ENCODE measurements at places on chromosomes 11 and 22. TPM values are rescaled to one million over a fixed set of nuclear protein-coding genes. Genes with fewer than 3 reads are reported as not detected.

- H3K4me3 ChIP-seq = no peak overlapping the region
- no peaks in the 10 kb centered on the region for H3K27me3 ChIP-seq
- DNase-seq = peak; percentile 71
- H3K36me3 ChIP-seq = no peaks in the 10 kb centered on the region
- H3K27ac ChIP-seq = no peak overlapping the region
These were observed 102.5 kb downstream of the TIMP3 start for GRCh38 chr22:32904044-32904443.

GRCh38 chr11:61627850-61628661 is 47.2 kb upstream of the SYT7 start:
- peak; percentile 85 for DNase-seq
- no peaks in the 10 kb centered on the region for H3K27me3 ChIP-seq
- no peak overlapping the region for H3K4me3 ChIP-seq
- no peaks in the 10 kb centered on the region for H3K4me1 ChIP-seq

DNA sequence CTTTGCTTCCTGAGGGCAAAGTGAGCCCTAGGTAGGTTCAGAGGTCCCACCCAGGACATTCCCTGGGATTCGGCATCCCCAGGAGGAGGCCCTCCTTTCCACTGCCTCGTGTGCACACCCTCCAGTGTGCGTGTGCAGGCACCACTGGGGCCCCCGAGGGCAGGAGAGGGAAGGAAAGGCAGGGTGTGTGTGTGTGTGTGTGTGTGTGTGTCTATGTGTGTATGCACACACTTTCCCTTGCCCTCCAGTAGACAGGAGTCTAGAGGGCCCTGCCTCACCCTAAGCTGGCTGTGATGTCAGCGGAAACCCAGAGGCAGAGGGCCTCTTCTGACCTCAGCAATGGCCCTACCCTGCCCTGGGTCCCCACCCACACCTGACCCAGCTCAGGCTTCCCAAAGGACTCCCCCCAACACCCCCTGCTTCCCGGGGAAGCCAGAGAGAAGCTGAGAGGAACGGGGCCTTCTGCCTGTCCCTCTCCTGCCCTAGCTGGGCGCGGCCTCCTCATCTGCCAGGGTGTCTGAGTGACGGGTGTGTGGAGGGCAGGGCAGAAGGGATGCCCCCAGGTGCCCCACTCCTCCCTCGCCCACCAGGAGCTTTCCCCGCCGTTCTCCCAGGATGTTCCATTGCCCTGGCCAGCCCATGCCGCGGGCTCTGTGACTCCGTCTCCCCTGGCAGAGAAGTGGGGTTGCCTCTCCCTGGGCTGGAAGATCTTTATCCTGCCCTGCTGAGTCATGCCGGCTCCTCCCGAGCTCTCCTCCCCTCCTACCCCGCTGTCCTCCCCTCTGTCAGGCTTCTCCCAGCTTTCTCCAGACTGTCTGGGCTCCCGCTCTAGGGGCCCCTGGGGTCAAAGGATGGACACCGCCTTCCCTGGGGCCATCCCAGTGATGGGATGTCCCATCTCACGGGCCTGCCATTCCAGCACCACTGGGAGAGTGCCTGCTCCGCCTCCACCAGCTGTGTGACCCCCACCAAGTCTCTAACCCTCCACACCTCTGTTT is 6.0 kb upstream of the CLCF1 start:
- H3K36me3 ChIP-seq = no peaks in the 10 kb centered on the region
- H3K4me3 ChIP-seq = no peak overlapping the region
- H3K27ac ChIP-seq = no peak overlapping the region
- peaks cover 21% of the 10 kb centered on the region for H3K4me1 ChIP-seq
- no peak for DNase-seq

- H3K4me1 ChIP-seq = peaks cover 16% of the 10 kb centered on the region
- H3K4me3 ChIP-seq = no peak overlapping the region
These were observed 10.2 kb downstream of the CRELD2 start for GRCh38 chr22:49928555-49929210.

- peak overlapping the region; percentile 48 for H3K27ac ChIP-seq
- no peaks in the 10 kb centered on the region for H3K27me3 ChIP-seq
- DNase-seq = no peak
- no peaks in the 10 kb centered on the region for H3K36me3 ChIP-seq
- H3K4me1 ChIP-seq = no peaks in the 10 kb centered on the region
- H3K4me3 ChIP-seq = no peak overlapping the region
These were observed 30.3 kb downstream of the CHEK2 start for GRCh38 chr22:28711341-28711740.

DNA sequence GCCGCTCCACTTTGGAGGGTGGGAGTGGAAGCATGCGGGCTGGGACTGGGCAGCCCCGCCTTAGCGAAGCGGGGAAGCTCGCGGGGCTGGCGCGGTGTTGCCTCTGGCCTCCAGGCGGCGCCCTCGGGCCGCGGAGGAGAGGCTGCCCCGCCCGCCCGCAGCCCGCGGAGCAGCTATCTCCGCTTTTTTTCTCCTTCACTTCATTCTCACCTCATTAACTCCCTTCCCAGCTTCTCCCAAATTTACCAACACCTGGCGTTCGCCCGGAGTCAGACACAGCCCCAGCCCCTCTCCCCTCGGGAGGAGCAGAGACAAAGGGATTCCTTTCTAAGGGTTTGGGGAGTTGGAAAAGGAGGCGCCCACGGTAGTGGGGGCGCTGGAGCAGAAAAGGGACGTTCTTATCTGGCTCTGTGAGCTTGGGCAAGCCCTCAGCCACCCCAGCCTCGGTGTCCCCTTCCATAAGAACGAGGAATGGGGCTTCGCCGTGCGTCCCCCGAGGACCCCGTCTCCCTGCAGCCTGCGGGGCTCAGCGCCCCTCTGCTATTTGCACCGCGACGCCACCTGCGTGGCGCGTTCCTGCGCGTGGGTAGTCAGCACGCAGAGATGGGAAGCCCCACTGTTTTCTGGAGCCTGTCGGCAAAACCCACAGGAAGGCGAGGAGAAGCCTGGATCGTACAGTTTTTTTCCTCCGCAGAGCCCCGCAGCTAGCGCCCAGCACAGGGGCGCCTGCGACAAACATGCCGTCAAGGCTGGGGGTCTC is 1.5 kb upstream of the WNT11 start:
- no peak overlapping the region for H3K27ac ChIP-seq
- peaks cover 14% of the 10 kb centered on the region for H3K27me3 ChIP-seq
- peak overlapping the region; percentile 53 for H3K4me3 ChIP-seq
- peak; percentile 89 for DNase-seq
- H3K36me3 ChIP-seq = no peaks in the 10 kb centered on the region

DNA sequence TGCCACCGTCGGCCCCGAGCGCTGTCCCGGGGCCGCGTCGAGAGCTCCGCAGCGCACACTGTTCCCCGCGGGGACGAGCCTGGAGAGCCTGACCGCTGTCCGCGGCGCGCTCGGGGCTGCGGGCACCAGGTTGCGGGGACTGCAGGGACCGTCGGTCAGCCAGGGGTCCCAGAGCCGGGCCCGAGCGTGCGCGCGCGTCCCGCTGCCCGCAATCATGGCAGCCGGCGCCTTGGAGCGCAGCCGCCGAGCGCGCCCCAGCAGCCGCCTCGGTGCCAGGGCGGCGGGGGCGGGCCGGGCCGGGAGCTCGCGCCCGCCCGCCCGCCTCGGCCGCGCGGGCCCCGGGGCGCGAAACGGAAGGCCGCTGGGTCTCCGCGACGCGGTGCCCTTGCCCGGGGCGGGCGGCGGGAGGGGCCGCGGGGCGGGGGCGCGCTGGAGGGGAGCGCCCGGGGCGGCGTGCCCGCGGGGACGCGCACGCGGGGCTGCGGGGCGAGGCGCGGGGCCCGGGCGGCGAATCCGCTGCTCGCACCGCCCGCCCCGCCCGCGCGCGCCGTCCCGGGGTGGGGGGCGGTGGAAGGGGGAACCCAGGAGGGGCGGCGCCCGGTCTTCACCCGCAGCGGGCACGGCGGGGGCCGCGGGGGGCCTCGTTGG is 79.4 kb upstream of the PPARA start:
- no peaks in the 10 kb centered on the region for H3K36me3 ChIP-seq
- peak overlapping the region; percentile 99 for H3K27ac ChIP-seq
- H3K4me3 ChIP-seq = peak overlapping the region; percentile 92
- H3K4me1 ChIP-seq = no peaks in the 10 kb centered on the region

DNA sequence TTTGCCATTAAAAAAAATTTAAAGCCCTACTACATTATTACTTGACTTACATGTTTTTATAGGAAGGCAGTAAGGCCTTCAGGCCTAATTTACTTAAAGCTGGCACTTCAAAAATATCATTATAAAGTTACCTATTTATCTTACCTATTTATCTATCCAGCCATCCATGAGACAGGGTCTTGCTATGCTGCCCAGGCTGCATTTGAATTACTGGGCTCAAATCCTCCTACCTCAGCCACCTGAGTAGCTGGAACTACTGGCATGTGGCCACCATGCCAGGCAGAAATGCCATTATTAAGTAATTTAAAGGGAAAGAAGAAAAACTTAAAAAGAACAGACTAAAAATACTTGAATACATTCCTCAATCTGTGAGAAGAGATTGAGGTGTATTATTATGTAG is 60.3 kb upstream of the CLNS1A start:
- H3K4me3 ChIP-seq = no peak overlapping the region
- no peak overlapping the region for H3K27ac ChIP-seq
- H3K4me1 ChIP-seq = no peaks in the 10 kb centered on the region
- DNase-seq = no peak
- no peaks in the 10 kb centered on the region for H3K27me3 ChIP-seq
- peaks cover 11% of the 10 kb centered on the region for H3K36me3 ChIP-seq

- H3K4me3 ChIP-seq = no peak overlapping the region
- H3K4me1 ChIP-seq = peaks cover 55% of the 10 kb centered on the region
These were observed 147.6 kb downstream of the FBXO7 start for GRCh38 chr22:32622004-32622743.

- H3K4me1 ChIP-seq = peaks cover 30% of the 10 kb centered on the region
- no peaks in the 10 kb centered on the region for H3K27me3 ChIP-seq
- H3K27ac ChIP-seq = no peak overlapping the region
- no peaks in the 10 kb centered on the region for H3K36me3 ChIP-seq
- DNase-seq = peak; percentile 67
- no peak overlapping the region for H3K4me3 ChIP-seq
These were observed 1.7 kb upstream of the MRTFA start for GRCh38 chr22:40638261-40638660.

DNA sequence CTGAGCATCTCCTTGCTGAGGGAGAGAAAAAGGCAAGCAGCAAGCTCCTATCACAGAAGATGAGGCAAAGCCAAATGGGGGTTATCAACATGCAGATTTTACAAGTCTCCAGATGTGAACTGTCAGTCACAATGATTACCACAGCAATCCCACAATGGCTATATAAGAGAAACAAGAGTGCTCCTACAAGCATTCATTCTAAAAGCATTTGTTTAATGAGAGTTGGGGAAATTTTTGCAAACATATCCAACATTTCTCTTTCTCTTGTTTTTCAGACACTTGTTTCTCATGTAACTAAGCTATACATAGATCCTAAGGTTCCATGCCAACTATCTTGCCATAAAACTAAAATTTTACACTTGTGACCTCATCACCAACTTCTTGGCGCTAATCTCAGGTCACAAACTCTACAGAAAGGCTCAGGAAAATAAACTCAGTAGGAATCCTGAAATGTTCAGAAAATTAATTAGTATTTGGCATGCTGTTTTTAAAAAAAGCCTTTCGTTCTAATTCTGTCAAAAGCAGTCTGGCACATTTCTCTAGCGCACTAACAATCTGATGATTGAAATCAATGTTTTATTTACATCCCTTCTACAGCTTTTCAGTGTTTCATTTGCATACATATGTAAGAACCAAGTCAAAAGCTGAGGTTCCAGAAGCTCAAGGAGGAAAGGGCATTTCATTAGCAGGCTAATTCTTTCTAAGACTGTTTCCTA is 199.5 kb downstream of the TTC28 start:
- no peaks in the 10 kb centered on the region for H3K4me1 ChIP-seq
- DNase-seq = no peak

DNA sequence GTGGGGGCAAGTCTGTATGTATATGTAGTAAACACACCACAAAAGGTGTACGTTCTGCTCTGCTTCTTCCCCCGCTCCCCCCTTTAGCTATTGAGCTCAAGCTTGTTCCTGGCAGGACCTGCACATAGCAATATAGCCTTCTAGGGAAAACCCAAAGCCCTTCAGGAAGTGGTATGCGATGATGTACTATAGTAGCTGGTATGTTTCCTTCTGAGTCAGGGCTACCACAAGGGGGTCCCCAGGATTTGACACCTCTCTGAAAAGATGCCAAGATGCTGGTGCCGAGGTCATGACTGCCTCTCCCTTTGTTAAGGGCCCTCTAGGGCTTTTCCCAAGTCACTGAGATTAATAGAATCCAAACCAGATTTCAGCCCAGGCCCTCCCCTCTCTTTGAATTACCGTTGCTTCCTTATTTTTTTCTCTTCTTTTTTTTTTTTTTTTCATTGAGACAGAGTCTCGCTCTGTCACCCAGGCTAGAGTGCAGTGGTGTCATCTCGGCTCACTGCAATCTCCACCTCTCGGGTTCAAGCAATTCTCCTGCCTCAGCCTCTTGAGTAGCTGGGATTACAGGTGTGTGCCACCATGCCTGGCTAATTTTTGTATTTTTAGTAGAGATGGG is 268.4 kb downstream of the ETS1 start:
- H3K4me3 ChIP-seq = no peak overlapping the region
- H3K27me3 ChIP-seq = no peaks in the 10 kb centered on the region
- no peak for DNase-seq
- no peaks in the 10 kb centered on the region for H3K36me3 ChIP-seq

DNA sequence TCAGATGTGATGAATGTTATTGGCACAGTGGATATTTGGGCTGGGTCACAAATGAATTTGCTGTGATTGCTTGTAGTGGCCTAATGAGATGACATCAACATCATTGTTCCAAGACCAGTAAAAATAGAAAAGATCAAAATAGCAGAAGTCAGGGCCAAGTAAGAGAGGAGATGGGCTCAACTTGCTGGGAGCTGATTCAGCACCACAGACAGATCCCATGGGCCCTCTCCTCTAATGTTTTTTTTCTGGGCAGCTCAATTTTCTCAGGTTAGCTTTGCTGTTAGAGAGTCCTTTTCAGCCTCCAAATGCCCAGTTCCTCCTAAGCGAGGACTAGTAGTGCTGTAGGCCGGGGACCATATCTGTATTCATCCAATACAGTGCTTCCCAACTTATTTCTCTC is 86.0 kb upstream of the IZUMO1R start:
- DNase-seq = no peak
- no peaks in the 10 kb centered on the region for H3K4me1 ChIP-seq
- no peaks in the 10 kb centered on the region for H3K36me3 ChIP-seq
- no peak overlapping the region for H3K27ac ChIP-seq
- H3K27me3 ChIP-seq = no peaks in the 10 kb centered on the region

Gene MRPL23
- 61.2 TPM for total RNA-seq

Gene C11orf65
- 1.1 TPM for total RNA-seq

Gene OR51A2
- not detected for total RNA-seq

Gene FAM83F
- total RNA-seq = 0.16 TPM

Gene RAB38
- total RNA-seq = 1.2 TPM

Gene CASP5
- total RNA-seq = not detected

Gene VWCE
- total RNA-seq = 0.49 TPM

Gene FOLH1
- 0.66 TPM for total RNA-seq

Gene SLC35C1
- total RNA-seq = 7.6 TPM

Gene KCNJ1
- total RNA-seq = 0.81 TPM

All from sigmoid colon (tissue), 7 donors.